ENCODE measurements at places on chromosomes 4 and X.
A peak's percentile ranks its signal among the peaks of the same experiment; 100 is the strongest.

- peak; percentile 19 for DNase-seq
These were observed 20.4 kb upstream of the FHL1 start for GRCh38 chrX:136126872-136127406.

- no peak for DNase-seq
These were observed 149.1 kb upstream of the USP38 start for GRCh38 chr4:143035661-143036060.

DNA sequence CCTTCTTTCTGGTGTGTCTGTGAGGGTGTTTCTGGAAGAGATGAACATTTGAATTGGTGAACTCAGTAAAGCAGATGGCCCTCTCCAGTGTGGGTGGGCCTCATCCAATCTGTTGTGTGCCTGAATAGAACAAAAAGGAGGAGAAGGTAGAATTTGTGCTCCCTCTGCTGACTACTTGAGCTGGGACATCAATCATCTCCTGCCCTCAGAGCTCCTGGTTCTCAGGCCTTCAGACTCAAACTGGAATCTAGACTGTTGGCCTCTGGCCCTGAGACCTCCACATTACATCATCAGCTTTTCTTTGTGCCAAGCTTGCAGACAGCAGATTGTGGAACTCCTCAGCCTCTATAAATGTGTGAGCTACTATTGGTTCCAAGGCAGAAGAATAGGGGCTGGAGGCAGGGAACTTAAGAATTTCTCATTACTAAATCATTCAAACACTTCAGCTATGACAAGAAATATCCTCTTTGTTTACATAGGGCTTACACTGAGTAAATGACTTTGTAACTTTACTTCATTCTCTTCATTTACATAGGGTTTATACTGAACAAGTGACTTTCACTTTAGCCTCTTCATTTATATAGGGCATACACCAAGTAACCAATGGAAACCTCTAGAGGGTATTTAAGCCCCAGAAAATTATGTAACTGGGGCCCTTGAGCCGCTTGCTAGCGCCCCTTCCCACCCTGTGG, 86.9 kb upstream of the NWD2 start:
- peak; percentile 49 for DNase-seq

DNA sequence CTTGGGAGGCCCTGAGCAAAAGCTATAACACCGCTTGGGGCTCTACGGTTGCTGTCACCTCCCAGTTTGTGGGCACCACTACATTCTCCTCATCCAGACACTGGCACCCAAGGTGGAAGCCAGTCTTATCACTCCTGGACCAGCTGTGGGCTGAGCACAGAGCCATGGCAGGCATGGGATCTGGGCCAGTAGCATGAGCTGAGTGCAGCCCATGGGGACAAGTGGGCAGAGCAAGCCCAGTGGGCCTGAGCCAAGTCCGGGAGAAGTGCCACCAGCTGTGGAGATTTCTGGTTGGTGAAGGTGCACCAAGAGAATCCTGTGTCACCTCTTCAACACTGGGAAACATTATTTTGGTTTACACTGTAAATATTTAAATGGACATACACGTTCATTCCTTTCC, 1013.0 kb downstream of the TECRL start:
- DNase-seq: no peak

GRCh38 chr4:2375427-2375826, 43.0 kb downstream of the ZFYVE28 start:
- DNase-seq: no peak

DNA sequence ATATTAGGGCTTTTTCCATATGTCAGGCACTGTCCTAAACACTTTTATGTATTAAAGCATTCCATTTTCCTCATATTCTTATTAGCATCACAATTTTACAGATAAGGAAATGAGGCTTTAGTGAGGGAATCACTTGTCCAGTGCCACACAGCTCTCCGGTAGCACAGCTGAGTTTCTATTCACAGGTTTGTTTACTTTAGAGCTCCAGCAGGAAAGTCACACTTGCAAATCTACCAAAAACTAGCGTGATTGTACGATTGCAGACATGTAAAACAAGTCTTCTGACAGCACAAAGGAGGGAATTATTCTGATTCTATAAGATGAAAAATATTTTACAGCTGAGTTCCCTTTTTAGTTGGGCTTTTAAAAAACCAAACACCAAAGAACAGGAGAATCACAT, 472.1 kb downstream of the TMA16 start:
- no peak for DNase-seq

- no peak for DNase-seq
These were observed 14.9 kb upstream of the ZCCHC4 start for GRCh38 chr4:25297528-25298242.

- no peak for DNase-seq
These were observed 68.9 kb upstream of the NRK start for GRCh38 chrX:105753411-105753810.

GRCh38 chrX:90883479-90883878, 551.2 kb upstream of the PABPC5 start:
- DNase-seq: no peak

DNA sequence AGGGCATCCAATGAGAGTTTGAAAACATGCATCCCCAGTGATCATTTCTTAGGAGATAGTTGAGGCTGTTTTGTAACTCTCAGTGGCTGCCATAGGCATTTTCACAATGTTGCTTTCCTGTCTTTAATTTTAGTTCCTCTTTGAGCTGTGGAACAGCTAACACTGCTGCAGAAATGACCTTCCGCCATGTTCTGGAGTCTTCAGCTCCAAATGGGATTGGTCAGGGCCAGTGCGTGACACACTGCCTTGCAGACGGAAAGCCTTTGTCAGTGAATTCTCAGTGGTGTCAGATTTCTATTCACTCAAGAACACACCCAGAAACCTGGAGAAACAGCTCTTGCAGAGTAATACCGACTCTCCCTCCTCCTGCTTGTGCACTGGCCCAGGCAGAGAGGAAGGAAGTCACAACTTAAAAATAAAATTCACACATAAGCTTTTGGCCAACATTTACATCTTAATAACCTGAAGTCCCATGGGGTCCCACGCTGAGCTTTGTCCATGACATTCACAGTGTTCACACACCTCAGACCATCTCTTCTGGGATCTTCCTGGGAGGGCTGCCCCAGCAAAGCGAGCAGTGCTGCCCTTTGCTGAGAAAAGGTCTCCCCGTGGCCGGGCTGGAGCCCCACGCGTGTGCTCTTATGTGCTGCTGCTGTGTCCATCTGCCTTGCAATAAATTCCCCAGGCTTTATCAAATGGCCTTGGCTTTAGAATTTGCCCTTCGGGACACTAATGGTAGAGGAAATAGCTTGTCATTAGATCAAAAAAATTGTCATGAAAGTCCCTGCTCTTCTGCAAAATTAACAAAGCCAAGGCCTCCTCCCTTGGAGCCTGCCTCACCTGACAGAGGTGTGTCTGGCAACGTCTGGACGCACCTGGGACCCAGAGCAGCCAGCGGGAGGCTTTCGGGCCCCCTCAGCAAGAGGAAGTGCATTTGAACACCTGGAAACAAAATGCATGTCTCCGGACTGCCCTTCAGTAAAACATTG, 126.8 kb downstream of the IRF2 start:
- peak; percentile 23 for DNase-seq

DNA sequence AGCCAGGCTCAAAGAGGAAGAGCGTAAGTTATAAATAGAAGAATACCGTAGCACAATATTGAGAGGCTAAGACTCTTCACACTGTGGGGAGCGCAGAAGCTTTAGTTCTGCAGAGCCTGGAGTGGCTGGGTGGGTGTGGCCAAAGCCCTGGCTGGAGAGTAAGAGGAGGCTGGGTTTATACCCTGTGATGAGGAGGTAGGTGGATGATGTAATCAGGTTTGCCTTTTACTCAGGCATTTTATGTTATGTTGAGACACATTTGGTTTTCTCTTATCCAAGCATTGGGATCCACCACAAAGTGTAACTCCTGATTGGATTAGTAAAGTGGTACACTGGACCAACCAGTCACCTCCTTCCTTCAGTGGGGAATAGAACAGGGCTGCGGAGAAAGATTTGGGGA, 13.9 kb downstream of the CDS1 start:
- peak; percentile 87 for DNase-seq

DNA sequence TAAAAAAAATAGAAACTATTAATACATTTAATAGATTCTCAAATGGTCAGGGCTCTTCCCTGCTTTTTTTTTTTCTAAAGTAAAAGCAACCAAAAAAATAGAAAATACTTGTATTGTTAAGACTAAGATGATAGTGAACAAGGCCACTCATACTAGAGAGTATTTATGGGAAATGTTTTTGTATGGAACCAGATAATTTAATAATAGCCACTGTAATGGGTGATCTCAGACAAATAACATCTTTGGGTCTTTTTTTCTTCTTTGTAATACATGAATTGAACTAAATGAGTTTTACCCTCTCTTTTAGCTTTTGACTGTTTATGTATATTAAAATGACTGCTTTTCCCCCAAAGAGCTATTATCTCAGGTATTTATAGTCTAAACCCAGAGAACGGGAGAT, 92.1 kb upstream of the ELOVL6 start:
- DNase-seq: no peak

GRCh38 chr4:61500883-61501282, 300.8 kb downstream of the ADGRL3 start:
- DNase-seq: peak; percentile 40

DNA sequence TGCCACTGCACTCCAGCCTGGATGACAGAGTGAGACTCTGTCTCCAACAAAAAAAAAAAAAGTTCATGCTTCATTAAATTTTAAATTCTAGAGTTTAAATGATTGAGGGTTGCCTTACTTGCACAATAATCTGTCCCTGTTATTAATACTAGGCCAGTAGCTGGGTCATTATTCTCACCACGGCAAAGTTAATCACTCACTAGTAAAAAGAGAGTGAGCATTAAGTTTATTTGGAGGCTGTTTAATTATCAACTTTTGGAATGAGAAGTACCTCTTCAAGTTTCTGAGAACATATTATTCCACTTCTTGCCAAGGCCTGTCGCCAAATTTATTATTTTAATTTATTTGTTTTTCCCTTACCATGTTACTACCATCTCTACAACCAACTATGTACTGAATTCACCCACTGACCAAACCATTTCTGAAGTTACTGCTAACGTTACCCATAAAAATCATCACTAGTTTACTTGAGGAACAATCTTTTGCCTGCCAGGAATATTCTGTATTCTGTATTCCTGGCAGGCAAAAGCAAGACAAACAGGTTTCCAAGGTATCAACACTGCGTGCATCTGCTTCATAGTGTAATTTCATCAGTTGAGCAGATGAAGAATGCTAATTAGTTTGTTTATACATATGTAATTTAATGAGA, 26.5 kb downstream of the GUCY1A1 start:
- DNase-seq: no peak

- no peak for DNase-seq
These were observed 3.5 kb upstream of the DDX60L start for GRCh38 chr4:168483811-168484210.

- peak; percentile 5 for DNase-seq
These were observed 156.7 kb downstream of the TENT5D start for GRCh38 chrX:80576806-80577533.

- DNase-seq: no peak
These were observed 197.2 kb downstream of the GRXCR1 start for GRCh38 chr4:43089730-43090129.

DNA sequence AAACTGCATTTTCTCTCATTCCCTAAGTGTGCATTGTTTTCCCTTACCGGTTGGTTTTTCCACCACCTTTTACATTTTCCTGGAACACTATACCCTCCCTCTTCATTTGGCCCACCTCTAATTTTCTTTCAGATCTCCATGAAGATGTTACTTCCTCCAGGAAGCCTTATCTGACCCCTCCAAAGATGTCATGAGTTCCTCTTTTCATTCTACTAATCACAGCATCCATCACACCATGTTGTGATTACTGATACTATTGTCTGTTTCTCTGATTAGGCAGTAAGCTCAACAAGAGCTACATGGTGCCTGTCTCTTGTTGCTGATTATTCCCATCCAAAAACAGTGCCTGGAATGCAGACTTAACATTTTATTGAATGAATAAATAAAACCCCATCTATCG, 2.9 kb upstream of the AFP start:
- DNase-seq: peak; percentile 77

DNA sequence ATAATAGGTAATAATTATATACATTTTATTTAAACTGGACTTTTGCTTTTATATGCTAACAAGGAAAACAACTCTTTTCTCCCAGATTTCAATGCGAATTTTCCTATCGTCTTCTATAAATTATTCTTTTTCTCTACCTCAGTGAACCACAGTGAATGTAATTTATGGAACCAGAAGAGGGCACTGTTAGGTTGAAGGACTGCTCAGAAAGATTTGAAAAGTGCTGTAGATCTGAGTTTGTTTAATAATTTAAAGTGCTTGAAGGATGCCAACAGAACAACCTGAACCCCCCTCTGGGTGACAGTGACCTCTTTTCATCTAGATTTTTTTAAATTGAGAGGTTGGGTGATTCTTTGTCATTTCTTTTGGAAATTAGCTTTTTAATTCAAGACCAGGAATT, 54.9 kb downstream of the PHOX2B start:
- DNase-seq: peak; percentile 53

GRCh38 chr4:173821036-173821435, 291.0 kb upstream of the HAND2 start:
- DNase-seq: no peak

GRCh38 chr4:38101563-38101962, 141.4 kb downstream of the PTTG2 start:
- DNase-seq: no peak

DNA sequence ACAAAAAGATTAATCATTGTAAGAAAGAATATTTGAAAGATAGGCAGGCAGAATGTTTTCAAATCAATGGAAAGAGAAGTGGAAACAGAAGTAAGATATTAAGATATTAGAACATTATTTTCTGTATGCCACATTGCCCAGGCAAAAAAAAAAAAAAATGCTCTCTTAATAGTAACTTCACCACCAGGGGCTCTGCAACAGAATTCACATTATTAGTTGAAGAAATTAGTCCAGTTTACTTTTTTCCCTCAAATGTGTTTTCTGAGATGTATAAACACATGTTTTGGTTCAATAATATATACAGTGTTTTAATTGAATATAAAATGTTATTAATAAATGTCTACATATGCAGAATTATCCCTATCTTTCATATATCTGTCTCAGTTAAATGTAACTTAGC, 78.0 kb upstream of the ADAD1 start:
- no peak for DNase-seq

DNA sequence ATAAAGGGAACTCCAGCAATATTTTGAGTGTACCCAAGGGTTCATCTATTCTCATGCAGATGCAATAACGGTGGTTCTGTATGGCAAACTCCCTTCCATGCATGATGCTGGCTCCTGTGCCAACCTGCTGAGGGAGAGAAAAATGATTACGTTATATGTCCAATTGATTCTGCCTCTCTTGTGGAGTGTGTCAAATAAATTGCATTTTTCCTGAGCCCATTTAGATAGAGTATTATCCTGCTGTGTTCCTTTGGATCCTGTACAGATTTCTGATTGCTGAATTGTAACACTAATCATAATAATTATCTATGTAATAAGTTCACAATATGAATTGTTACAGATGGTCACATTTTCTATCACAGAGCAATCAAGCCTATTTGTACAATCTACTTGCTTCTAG, 821.7 kb downstream of the C4orf33 start:
- no peak for DNase-seq

DNA sequence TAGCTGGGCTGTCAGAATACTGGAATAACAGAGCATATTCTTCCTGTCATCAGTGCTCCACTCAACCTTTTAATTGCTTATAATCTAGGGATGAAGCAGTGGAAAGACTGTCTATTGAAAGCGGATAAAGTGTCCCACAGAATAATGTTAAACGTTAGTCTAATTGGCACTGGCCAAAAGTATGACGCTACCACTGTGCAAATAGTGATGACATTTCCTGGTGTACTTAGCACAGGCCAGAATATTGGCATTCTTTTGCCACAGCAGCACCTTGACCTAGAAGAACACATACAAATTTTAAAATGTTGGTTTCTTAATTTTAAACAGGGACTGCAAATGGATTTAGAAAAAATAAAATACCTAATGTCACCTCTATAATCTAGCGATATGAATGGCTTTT, 635.2 kb upstream of the SPANXN1 start:
- DNase-seq: no peak

Measured in OCI-M1 (cell line).